ENCODE measurements at places on chromosomes 5 and 9.

GRCh38 chr9:10079284-10079964, 533.4 kb downstream of the PTPRD start:
- no peak for DNase-seq

GRCh38 chr5:180804129-180804618, 1.6 kb upstream of the MGAT1 start:
- no peak for DNase-seq

DNA sequence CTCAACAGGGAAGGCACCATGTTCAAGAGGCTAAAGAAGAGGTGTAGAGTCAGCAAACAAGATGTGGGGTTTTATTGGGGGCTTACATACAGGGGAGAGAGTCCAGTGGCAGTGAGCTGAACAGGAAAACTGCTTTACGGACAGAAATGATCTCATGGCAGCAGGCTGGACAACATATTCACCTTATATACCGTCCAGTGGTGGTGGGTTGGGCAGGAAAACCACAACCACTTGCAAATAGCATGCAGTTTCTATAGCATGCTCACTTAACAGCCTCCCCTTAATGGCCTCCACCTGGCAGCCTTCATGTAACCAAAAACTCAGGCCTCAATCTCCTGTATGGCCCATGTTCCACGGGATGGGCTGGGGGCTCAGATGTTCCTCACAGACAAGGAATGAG, 5.4 kb downstream of the TNFSF8 start:
- DNase-seq, result no peak

DNA sequence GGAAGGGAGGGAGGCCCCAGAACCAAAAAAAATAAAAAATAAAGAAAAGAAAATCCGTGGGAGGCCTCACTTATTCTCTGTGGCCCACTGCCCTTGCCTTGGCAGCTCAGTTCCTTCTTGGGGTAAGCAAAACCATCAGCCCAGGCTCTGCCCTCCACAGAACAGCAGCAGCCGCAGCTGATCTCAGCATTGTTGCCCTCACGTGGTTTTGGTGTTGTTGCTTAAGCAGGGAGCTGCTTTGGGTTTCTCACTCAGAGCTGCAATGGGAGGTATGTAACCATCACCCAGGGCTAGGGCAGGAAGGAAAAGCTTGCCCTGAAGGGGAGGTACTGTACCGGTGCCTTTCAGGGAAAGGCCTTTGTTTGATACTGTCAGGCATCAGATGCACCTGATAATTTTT, 374.7 kb upstream of the WWC1 start:
- no peak for DNase-seq

- no peak for DNase-seq
Observed at GRCh38 chr9:84897362-84898094, 228.0 kb downstream of the NTRK2 start.

DNA sequence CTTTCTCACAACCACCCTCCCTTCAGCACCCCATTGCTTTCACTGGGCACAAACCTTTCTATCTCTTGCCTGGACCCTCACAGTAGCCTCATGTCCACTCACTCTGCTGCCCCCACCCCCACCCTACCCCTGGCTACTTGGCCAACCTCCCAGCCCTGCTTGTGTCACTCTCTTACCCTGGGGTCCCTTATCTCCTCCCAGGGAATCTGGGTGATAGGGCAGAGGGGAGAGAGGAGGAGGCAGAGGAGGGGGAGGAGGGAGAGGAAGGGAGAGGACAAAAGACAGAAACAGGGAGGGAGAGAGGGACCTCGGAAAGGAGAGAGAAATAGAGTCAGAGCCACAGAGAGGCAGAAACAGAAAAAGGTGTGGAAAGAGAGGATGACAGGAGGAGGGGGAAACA, 25.0 kb upstream of the KIF12 start:
- DNase-seq, result no peak

- DNase-seq, result no peak
Observed at GRCh38 chr5:67077296-67077695, 119.3 kb downstream of the CD180 start.

GRCh38 chr5:2142456-2142954, 259.8 kb upstream of the IRX4 start:
- no peak for DNase-seq

- no peak for DNase-seq
Observed at GRCh38 chr5:54234304-54234933, 76.0 kb downstream of the ARL15 start.

GRCh38 chr9:135130207-135130976, 42.9 kb downstream of the OLFM1 start:
- DNase-seq, result no peak

DNA sequence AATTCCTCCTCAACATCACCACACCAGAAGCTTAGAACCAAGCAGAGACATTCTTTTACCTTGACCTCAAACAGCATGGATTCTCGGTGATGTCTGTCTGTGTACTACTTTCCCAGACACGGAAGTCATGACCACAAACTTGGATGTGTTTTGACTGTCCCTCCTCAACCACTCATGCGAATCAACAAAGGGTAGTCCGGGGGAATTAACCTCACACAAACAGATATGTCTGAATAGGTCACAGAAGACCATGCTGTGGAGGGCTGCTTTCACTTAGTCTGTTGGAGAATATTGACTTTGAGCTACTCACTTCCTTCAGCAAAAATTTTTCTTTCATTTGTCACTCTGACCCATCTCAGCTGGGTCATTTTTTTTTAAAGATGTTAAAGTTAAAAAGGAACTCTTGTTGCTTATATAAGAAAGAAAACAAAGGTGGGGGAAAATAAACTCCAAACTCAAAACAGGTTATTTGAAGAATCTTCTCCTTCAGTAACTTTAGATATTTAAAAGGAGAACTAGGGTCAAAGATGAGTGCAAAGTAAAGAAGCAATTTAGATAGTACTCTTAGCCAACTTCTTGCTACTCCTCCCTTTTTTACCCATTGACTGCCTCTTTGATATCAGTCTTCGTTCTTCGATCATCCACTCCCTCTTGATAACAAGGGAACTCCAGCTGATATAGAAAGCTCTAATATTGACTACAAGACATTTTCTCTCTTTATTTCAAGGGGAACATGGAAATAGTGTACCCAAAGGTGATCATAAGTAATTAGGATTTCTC, 343.4 kb upstream of the CDH6 start:
- DNase-seq, result no peak

GRCh38 chr5:111585291-111585690, 73.0 kb upstream of the STARD4 start:
- DNase-seq, result no peak

GRCh38 chr9:83199240-83199639, 136.3 kb upstream of the RASEF start:
- no peak for DNase-seq

DNA sequence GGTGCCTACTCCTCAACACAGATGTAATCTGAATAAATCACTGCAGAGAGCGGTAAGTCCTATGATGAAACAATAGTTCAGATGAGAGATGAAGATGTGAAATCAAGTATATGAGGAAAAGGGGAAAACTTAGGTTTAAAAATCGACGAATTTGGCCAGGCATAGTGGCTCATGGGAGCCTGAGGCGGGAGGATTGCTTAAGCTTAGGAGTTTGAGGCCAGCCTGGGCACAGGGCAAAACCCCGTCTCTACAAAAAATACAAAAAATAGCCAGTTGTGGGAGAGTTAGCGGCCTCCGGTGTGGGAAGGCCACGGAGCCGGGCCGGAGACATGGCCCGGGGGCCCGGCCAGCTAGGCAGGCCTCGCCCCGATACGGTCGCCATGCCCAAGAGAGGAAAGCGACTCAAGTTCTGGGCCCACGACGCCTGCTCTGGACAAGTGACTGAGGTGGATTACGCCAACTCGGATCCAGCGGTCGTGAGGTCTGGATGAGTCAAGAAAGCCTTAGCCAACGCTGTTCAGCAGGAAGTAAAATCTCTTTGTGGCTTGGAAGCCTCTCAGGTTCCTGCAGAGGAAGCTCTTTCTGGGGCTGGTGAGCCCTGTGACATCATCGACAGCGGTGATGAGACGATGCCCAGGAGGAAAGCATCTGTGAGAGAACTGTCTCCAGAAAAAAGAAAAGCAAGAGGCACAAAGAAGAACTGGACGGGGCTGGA, 62.8 kb upstream of the SUB1 start:
- no peak for DNase-seq

- DNase-seq, result no peak
Observed at GRCh38 chr5:123156577-123157296, 67.7 kb downstream of the PRDM6 start.

DNA sequence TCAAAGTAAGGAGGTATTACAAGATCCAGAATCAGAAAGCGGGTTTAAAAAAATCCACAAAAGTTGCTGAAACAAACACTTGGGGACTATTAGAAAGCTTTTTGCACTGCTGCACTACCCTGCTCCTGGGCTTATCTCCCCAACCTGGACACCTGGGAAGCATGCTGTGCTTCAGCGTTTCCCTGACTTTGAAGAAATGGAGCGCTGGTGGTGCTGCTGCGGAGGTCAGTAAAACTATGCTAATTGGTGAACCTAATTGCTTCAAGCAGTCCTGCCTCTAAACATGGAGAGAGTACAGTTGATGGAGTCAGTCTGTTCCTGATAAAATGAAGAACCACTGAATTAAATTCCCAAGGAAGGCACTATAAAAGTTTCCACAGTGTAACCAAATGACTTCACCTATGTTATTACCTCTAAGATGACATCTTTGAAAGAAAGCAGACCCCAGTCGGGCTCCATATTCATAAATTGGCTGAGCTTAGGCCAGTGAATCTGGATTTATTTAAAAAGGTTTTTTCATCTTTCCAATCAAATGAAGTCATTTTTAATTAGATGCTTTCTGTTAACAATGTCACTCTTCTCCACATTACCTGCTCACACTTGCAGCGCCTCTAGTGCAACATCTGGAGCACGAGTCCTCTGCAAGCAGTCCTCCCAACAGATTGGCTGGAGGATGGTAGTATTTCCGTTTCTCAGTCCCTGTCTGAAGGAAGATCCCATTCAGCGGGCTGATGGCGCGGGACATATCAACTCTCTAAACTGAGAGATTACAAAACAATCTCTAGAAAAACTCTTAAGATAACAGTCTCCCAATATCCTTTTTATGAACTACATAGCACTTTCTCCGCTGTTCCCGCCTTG, 11.5 kb downstream of the NR2F1-AS1 start:
- no peak for DNase-seq

DNA sequence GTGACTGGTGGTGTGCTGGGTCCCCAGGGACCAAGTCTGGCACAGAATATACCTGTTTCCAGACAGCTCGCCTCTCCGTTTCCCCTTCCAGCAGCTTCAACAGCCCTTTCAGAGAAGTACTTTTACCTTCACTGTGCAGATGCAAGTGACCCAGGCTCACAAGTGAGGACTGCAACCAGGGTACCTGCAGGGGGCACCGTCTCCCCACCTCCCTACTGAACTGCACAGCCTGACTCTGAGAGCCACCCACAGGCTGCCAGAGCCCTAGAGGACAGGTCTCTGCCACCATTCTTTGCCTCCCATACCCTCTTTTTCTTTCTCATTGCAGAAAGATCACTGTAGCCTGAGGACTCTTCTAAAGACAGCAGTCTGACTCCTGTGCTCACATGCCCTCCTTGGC, 15.4 kb downstream of the IL9 start:
- DNase-seq, result no peak

- no peak for DNase-seq
Observed at GRCh38 chr9:70561111-70561510, 146.7 kb upstream of the KLF9 start.

GRCh38 chr5:131814990-131815389, 18.2 kb upstream of the FNIP1 start:
- no peak for DNase-seq

DNA sequence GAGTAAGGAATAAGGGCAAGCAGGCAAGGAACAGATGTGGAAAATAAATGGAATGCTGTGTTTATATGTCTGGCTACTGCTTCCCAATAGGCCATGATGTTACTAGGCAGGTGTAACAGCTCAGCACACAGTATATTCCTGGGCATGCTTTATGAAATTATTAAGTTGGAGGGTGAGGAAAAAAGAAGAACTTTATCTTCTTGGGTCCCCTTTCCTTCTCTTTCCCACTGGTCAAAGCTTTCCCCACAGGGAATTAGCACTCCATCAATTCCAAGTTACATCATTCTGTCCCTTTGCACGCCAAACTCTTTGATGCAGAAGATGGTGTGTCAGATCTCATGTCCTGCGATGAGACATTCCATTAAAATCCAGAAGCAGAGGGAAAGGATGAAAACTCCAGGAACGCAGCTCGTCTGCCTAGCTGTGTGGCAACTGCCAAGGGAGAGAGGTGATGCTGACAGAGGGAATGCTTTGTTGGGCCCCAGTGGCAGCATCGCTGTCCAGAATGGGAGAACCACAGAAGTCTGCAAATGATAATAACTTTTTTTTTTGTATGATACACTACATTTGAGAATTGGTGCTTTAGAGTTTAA, 447.3 kb upstream of the ARRDC3 start:
- no peak for DNase-seq

- no peak for DNase-seq
Observed at GRCh38 chr9:108586471-108587139, 269.2 kb downstream of the ACTL7B start.

GRCh38 chr5:178564811-178565550, 25.2 kb downstream of the COL23A1 start:
- DNase-seq, result no peak

- DNase-seq, result no peak
Observed at GRCh38 chr9:135703726-135704125, 1.7 kb downstream of the KCNT1 start.

GRCh38 chr9:120891884-120892747, 15.1 kb upstream of the PHF19 start:
- no peak for DNase-seq

GRCh38 chr5:158785397-158785796, 314.3 kb downstream of the EBF1 start:
- DNase-seq, result no peak

- DNase-seq, result no peak
Observed at GRCh38 chr5:22779499-22779898, 73.6 kb downstream of the CDH12 start.

GRCh38 chr9:103991698-103992097, 102.4 kb upstream of the SMC2 start:
- DNase-seq, result no peak

GRCh38 chr5:144105371-144105770, 65.1 kb downstream of the YIPF5 start:
- no peak for DNase-seq

- no peak for DNase-seq
Observed at GRCh38 chr9:89160806-89161205, 17.8 kb downstream of the SHC3 start.

DNA sequence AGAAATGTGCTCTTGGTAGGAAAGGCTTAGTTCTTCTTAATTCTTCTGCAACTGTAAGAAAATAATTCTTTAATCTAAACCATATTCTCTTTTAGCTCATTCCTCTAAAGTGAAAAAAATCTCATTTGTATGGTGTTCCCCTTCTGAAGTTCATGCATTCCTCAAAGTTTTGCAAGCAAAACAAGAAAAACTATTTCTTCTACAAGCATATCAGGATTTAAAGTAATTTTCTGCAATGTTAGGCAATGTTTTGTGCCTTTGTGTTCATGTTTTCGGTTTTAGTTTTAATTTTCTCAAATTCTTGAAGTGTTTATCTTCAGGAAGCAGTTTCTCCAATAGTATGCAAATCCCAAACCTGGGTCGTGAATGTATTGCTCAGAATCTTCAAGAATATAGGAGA, 12.7 kb upstream of the GPR21 start:
- DNase-seq, result no peak

DNA sequence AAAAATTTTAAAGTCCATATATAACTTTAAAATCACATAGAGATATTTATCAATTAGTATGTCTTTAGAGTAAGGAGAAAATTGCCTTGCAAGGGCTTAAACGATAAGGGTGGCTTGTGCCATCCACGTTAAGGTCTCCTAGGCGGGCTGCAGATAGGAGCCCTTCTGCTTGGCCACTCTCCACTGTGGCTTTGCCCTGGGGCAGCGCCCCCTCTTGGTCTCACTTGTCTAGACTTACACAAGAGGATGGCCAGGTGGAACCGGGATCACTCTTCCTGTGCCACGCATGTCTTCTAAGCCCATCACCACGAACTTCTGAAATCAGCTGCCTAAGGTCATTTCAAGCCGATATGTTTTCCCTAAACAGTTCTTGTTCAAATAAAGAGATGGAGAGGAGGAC, 2.9 kb downstream of the FPGS start:
- DNase-seq, result no peak

Data from stimulated activated CD8-positive, alpha-beta memory T cell treated with anti-CD3 and anti-CD28 coated beads, Interleukin-4, amount 100 ng/mL, for 1 hour (primary cell).